Activated CD4-positive, alpha-beta T cell treated with anti-CD3 and anti-CD28 coated beads, Interleukin-2, amount 10 ng/mL, durations not matched to agents 7 days and 5 days (primary cell): ENCODE measurements at places on chromosomes 1 and 21. TPM values are rescaled to one million over a fixed set of nuclear protein-coding genes. Genes with fewer than 3 reads are reported as not detected.

The OR2T11 gene
- total RNA-seq: not detected

DNA sequence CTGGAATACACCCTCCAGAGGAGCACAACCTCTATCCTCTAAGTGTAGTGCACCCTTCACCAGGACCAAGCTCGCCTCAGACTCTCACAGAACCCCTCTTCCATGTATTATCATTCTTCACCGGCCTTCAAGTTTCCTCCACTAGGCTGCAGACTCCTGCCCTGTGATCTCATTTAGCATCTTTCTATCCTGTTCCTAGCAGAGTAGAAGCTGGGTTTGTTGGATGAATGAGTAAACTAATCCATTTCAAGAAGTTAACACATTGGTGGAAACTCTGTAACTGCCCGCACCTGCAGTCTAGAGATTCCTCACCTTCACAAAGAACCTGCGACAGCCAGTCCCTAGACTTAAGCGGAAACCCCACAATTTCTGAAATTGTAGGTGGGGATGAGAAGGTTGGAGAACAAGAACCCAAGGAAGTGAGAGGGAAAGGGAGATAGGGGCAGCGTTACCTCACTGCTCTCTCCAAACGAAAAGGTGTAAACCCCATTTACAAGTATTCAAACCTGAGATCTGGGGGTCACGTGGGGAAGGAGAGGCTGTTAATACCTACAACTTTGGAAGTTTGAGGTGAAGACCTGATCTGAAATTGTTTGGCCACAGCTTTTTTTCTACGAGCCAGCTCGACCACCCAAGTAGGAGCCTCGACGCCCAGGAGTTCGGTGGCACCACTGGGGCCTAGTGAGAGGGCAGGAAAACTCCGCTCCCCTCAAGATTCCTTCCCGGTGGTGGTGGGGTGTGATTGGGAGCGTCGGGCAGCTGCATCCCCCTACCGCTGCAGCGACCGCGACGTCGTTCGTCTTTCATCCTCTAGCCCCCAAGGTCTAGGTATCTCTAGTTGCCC, 1.2 kb downstream of the PTPN14 start:
- DNase-seq: no peak

GRCh38 chr1:197937892-197938291, 20.7 kb downstream of the LHX9 start:
- no peak for DNase-seq

DNA sequence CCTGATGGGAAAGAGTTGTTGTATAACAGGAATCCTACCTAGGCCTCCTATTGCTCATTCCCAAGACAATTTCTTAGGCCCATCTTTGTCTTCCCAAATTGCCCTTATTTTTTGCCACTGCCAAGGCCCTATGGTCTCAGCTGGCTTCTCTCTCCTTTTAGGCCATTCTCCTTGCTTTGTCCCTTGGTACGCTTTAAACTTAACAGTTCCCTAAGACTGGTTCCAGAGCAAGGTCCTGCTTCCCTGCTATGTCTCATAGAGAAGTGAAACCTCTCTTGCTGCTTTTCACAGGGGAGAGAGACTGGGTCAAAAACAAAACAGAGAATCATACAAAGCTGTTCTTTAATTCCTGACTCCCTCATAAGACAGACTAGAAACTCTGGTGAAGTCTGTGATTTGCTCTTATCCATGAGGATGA, 77.1 kb downstream of the XCL2 start:
- no peak for DNase-seq

GRCh38 chr1:109808703-109809102, 45.0 kb upstream of the EPS8L3 start:
- no peak for DNase-seq
